Hair follicular keratinocyte (primary cell): ENCODE measurements at places on chromosomes 11 and 22. TPM values are rescaled to one million over a fixed set of nuclear protein-coding genes. Genes with fewer than 3 reads are reported as not detected.

The CHRM1 gene
- not detected in 2 replicates for total RNA-seq

The MMP27 gene
- total RNA-seq, result not detected in 2 replicates

The MRGPRF gene
- total RNA-seq, result 0.30 and 0.47 TPM in 2 replicates

The ABTB2 gene
- 1.9 and 3.4 TPM in 2 replicates for total RNA-seq

The MMP13 gene
- total RNA-seq, result 0.16 TPM in 1 of 2 replicates, not detected in the other

The INSC gene
- total RNA-seq, result 0.84 and 2.1 TPM in 2 replicates

The GATD1 gene
- 23.1 and 25.0 TPM in 2 replicates for total RNA-seq

The SAA4 gene
- not detected in 2 replicates for total RNA-seq

The TRPC6 gene
- 0.23 TPM in 1 of 2 replicates, not detected in the other for total RNA-seq

The OR52E8 gene
- not detected in 2 replicates for total RNA-seq

The OR52N4 gene
- not detected in 2 replicates for total RNA-seq

The ADM gene
- total RNA-seq, result 23.7 and 36.8 TPM in 2 replicates
